Foreskin keratinocyte (primary cell): ENCODE measurements at places on chromosomes 1 and 21. TPM values are rescaled to one million over a fixed set of nuclear protein-coding genes. Genes with fewer than 3 reads are reported as not detected.

GRCh38 chr1:217989510-217989909, 295.6 kb upstream of the RRP15 start:
- no peak for DNase-seq

GRCh38 chr1:202017749-202018467, 7.5 kb downstream of the ELF3 start:
- no peak for DNase-seq

- no peak for DNase-seq
These were observed 1.3 kb downstream of the TTLL7 start for GRCh38 chr1:83997631-83998030.

GRCh38 chr1:210981490-210981889, 152.5 kb downstream of the KCNH1 start:
- DNase-seq, result no peak

GRCh38 chr1:22332795-22333499, 118.7 kb upstream of the ZBTB40 start:
- no peak for DNase-seq

DNA sequence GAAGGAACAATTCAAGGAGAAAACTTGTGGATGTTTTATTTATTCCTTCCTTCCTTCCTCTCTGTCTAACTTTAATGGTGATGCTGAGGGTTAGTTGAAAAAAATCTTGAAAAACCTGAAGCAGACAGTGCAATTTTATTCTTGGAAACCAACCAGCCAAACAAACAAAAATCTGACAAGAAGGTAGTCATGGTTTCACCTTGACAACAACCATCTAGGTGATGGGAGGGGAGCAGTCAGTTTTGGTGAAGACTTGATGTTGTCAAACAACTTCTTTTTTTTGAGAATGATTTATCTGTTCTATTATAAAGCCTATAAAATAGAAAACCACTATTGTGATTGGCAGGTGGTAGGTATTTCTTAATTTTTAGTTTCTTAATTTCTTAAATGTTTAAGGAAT, 92.4 kb upstream of the GPR88 start:
- no peak for DNase-seq

- DNase-seq, result no peak
These were observed 3.7 kb downstream of the TRIM46 start for GRCh38 chr1:155177192-155177917.

DNA sequence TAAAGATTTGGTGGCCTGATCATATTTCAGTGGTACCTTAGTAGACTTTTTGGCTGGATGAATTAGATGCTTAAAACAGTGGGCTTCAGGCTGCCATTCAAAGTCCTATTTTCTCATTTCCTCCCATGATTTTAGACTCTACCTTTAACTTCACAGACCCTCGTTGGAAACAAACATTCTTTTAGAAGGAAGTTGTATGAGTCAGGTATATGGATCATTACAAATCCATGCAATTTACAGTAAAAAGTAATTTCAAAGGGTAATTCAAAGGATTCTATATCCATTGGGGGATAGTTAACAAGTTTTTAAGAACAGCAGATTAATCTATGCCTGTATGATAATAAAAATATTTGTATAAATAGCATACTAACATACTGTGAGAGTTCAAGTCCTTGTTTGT, 216.9 kb upstream of the RRP15 start:
- DNase-seq, result no peak

DNA sequence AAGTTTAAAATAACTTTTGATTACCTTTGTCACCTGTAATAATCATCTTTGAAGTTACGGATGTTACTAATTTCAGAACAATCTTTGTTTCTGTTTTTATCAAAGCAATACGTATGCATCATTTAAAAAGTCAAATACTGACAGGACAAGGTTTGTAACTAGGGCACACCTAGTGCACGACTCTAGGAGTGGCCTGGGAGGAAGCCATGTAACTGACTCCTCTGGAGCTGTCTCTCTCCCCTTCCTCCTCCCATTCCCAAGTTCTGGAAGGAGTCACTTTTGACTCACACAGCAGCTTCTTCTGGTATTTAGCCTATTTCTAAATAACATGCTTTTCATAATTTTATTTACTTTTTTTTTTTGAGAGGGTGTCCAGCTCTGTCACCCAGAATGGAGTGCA, 11.8 kb upstream of the RAP1GAP start:
- DNase-seq, result no peak

DNA sequence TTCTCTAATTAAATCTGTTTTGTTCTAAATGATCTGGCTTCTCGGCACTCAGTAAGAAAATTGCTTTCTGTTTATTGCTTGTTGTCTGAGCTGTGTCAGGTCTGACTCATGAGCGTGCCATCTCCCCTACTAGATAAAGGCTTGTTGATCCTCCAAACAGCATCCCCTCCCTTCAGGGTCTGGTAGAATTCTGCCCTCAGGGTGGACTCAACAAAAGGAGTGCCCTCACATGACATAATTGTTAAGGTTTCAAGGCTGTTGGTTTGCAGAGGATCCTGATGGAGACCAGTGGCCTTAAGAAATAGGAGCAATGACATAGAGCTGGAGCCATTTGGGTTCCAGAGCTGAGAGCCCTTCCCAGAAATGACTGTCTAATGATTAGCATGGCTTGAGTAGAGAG, 36.0 kb upstream of the ATP2B4 start:
- DNase-seq, result peak; percentile 33

GRCh38 chr1:71881611-71882010, 400.7 kb downstream of the NEGR1 start:
- DNase-seq, result no peak

DNA sequence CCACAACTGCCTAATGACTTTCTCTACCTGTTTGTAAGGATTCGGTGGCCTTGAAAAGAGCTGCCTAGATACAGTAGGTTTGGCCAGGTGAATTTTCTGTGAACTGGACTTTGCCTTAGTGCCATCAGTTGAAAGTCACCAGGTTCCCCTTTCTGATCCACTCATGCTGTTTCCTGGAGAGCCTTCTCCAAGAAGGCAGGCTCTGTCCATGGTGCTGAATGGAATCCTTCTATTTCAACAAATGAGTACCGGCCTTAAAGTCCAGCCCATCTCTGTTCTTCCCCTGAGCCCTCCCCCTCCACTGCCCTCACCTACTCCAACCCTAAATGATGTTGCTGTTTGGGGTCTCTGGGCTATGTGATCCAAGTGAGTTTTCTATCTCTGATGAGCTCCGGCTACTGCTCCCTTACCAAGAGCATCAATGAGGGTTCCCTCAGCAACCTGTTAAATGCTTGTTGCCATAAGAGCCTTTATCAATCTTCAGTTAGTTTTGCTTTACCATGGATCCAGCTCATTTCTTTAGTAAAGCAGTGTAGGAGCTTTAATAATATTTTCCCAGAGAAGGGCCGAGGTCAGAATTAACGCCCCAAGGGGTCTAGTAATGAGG, 500.4 kb downstream of the PTPRU start:
- no peak for DNase-seq

- DNase-seq, result no peak
These were observed 29.3 kb downstream of the KRTAP10-1 start for GRCh38 chr21:44510508-44511218.

DNA sequence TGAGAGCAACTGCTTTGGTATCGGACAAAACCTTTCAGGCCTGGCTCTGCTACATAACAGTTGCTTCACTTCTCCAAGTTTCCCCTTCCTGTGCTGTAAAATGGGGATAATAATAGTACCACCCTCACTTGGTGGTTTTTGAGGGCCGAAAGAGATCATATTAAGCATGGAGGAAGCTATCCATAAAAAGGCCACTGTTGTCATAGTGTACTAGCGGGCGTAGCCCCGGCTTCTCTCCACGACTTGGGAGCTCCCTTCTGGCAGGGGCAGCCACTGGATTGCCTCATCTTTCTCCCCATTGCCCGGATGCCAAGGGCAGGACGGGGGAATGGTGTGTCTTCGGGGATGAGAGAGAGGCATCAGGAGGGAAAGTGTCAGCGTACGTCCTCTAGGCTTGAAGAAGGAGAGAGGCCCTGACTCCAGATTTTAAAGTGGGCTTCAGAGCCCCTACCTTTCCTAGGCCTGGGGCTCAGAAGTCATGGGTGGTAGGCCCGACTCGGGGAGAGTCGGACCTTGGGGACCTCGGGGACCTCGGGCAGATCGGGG, 548 bp upstream of the MFSD2A start:
- DNase-seq, result no peak

DNA sequence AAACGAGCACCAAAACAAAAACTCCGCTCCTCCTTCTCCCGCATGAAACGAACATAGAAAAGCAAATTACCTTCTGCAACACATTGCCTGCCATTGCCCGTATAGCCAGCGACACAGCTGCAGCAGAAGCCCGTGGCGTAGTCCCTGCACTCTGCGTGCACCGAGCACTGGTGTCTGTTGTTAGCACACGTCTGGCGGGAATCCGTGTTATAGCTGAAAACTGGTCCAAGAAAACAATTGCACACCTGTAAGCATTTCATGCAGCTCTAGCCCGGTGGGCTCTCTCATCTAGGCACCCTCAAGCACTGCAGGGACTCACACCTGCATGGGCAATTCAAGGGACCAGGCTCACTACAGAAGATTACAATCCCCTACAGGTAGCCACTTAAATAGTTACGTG, 26.9 kb downstream of the NID1 start:
- no peak for DNase-seq

DNA sequence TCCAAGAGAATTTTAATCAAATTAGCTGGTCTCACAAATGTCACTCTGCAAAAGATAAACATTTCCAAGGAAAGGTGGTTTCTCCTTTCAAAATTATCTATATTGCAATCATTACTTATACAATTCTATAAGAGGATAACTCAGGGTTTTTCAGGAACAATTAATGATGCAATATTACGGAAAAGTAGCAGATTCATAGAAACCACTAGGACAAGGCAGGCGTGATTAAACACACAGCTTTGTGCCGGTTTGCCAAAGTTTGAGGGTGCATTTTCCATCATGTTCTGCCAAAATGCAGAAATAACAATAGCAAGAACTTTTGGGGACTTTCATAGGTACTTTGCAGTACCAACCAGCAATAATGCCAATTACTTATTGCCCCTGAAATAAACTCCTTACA, 605 bp downstream of the TNFRSF9 start:
- DNase-seq, result no peak

BNIPL gene
- total RNA-seq, result 0.54 and 0.60 TPM in 2 replicates

CIART gene
- total RNA-seq, result 4.8 and 6.2 TPM in 2 replicates

AMY2B gene
- total RNA-seq, result 1.9 and 2.6 TPM in 2 replicates

LAX1 gene
- 0.07 TPM in 2 replicates for total RNA-seq
